ENCODE measurements at places on chromosomes 3 and 15.

DNA sequence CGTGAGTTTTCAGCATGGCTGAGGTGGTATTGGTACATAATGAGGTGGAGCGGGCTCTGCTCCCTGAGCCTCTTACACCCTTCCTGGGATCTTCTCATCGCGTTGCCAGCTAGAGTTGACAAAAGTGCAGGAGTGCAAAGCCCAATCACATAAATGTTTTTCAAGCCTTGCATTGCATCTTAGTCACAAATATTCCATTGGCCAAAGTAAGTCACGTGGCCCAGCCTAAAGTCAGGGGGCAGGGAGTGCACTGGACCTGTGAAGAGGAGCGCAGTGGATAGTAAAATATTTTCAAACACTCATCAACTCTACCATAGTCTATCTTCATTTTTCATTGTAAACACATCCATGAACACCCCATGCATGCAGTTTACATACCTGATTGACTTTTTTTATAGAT lies 329.8 kb upstream of the NR2E3 start:
- no peak for DNase-seq

- no peak for DNase-seq
These were observed 534.4 kb downstream of the EPHB1 start for GRCh38 chr3:135329479-135329878.

GRCh38 chr3:182357928-182358327 lies 435.4 kb upstream of the ATP11B start:
- DNase-seq = no peak

DNA sequence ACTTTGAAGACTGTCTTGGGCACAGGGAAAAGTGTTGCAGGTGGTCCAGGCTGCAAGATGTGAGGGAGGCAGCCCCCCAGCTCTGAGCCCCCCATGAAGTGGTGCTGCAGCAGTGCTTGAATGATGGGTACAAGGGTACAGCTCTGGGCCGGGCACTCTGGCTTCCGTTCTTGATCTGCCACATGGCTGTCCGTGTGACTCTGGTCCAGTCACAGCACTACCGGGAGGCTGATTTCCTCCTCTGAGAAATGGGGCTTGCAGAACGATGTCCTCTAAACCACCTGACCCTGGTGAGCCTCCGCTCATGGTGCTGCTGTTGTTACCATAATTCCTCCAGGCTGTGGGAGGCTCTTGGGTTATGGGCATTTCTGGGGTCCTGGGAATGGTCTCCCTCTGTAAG lies 75.1 kb downstream of the FBLN2 start:
- DNase-seq = no peak

GRCh38 chr3:105752791-105753415 lies 115.9 kb downstream of the CBLB start:
- DNase-seq = peak; percentile 29

DNA sequence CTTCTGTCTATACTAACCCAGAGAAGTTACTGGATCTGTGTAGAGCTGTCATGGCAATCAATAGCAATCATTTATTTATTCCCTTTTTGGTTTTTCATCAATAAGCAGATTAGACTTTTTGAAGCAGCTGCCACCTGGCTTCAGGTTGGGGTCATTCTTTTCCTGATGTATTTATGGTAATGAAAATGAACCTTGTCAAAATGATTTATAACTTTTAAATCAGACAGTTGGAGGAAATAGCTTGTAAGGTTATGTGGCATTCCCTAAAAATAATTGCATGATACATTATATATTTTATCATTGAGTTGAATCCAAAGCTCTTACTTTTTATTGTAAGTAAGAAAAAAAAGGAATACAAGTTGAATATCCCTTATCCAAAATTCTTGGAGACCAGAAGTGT lies 8.6 kb downstream of the TIPARP start:
- DNase-seq = no peak

DNA sequence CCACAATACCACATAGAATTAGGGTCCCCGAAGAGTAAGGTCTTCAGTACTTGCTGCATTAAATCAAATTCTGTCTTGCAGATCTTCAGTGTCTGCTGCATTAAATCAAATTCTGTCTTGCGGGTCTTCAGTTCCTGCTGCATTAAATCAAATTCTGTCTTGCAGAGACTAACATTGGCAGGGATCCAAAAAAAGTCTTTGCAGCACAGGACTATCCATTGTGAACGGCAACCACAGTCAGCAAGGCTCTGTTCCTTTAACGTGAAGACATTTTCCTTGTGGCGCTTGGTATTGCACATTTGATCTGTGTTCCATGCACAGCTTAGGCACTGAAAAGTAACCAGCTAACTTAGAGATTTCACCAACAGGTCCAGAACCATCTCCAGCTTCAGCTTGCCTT lies 46.8 kb upstream of the POMGNT2 start:
- DNase-seq = no peak

DNA sequence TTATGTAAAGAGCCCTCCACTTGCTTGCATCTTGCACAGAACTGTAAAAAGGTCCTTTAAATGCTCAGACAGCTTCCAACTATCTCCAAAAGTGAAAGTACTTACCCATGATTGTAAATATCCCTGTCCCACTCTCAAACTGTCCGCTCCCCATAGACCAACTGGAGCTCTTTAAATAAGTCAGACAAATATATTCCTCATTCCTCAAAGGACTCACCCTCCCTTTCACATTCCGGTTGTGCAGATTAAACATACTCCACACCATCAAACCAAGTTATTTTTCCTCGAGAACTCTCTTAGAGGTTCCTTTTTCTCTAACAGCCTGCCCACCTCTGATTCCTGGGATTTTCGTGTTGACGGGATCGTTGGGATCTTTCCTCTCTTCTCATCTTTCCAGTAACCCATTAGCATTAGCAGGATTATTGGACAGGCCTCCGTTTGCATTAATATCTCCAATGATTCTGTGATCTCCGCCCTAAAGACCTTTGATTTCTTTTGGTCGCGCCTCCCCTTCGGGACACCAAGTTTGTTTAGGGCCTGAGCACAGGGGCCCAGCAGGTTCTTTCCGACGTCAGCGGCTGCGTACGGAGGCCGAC lies 763 bp downstream of the GOLGB1 start:
- DNase-seq = no peak

DNA sequence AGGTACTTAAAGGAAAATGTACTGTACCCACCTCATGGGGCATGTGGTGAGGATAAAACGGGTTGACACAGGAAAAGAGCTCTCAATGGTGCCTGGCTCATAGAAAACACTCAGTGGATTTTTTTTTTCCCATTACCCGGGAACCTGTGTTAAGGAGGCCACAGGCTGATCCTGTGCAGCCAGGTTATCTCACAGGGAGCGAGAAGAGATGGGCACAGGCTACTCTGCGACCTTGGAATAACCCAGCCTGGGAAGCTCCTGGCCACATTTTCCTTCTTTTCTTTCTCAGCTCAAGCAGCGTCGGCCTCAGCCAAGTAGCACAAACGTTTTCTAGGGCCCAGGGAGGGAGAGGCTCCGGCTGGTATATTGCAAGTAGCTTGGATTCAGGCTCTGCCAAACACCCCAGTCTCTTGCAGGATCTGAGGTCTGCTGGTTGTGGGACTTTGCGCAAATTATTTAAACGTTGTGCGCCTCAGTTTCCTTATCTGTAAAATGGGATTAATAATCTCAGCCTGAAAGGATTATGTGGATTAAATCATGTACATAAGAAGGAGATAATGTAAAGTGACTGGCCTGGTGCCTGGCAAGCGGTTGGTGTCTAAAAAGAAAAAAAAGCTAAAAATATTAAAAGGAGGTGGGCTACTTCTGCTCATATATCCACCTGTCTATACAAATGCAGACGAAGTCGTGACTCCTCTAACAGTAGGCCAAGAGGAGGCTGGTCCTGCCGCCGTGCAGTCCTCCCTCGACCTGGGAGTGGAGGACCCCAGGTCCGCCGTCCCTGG lies 2.2 kb downstream of the FURIN start:
- DNase-seq = no peak

DNA sequence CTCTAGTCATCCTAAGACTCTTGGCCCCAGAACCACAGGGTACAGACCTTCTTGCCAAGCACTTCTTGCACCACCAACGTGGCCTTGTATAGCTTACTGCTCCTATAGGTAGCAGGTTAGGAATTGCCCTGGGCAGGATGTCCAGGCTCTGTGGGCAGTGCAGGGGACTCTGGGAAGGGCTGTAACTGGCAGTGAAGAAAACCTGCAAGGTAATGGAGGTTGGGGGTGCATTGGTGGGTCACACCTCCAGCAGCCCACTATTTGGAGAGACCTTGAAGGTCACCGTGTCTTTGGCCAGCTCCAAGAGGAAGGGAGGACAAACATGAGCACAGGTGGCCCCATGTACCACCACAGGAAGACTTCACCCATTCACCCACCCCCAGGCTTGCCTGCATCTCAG lies 21.3 kb upstream of the XYLB start:
- no peak for DNase-seq

DNA sequence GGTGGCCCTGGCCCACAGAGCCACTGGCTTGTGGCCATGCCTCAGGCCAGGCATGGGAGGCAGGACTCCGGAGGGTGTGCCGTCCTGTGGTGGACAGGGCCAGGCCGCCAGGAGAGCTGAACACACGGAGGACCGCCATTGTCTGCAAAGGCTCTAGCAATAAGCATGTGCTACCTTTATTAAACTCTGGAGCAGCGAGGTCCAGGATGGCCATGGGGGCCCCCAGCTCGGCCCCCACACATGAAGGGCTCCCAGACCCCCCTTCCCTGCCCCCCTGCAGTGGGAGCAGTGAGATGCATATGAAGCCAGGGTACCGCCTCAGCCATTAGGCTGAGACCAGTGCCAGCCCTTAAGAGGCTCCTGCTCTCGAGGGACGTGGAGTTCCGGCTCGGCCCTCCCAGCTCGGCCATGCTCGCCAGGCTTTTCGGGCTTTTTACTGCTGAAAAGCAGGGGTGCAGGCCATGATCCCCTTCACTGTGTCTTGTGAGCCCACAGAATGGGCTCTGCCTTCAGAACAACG lies 2.7 kb downstream of the AMIGO3 start:
- no peak for DNase-seq

- DNase-seq = no peak
These were observed 152.4 kb downstream of the LEKR1 start for GRCh38 chr3:156978481-156978961.

- no peak for DNase-seq
These were observed 394.1 kb downstream of the ZBBX start for GRCh38 chr3:166986000-166986399.

DNA sequence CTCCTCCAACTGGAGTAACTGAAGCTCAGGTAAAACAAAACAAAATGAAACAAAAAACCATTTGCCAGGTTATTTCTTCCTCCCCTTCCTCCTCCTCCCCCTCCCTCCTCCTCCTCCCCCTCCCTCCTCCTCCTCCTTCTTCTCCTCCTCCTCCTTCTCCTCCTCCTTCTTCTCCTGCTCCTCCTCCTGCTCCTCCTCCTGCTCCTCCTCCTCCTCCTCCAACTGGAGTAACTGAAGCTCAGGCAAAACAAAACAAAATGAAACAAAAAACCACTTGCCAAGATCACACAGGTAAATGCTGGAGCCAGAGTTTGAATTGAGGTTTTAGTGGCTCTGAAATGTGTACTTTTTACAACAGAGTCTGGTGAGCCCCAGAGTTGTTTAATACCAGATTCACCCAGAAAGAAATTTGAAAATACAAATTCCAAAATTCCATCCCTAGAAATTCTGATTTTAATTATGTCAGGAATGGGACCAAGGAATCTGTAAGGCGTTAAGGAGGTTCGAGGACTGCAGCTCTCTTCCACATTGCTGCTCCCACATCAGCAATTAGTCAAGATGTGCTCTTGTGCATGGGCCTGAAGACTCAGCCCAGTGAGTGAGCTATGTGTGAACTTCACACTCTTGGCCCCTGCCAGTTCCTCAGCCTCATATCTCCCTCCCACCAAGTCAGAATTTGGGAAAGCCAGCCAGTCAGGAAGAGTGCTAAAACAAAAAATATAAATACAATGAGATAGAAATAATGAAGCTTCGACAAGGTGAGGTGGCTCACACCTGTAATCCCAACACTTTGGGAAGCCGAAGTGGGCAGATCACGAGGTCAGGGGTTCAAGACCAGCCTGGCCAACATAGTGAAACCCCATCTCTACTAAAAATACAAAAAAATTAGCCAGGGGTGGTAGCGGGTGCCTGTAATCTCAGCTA lies 31.6 kb upstream of the ZNF770 start:
- DNase-seq = no peak

- no peak for DNase-seq
These were observed 59.6 kb downstream of the UBE2E2 start for GRCh38 chr3:23262766-23263165.

- DNase-seq = no peak
These were observed 385.8 kb downstream of the TBC1D5 start for GRCh38 chr3:17356585-17356984.

DNA sequence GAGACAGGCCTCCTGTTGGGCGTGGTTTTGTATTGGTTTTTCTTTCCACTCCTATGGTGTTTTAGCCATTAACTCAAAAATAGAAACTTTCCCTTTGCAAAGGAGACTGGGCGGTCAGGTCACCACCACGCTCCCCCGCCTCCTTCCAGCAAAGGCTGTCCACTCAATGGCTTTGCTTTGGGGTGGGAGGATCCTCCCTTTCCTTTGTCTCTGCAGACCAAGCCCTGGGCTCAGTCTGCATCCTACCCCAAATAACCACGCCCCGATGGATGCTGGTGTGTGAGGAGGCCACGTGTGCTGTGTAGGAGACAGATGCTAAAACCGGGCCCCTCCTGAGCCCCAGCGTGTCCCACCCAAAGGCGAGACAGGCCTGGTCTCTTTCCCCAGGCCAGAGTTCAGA lies 68.5 kb downstream of the GRIP2 start:
- no peak for DNase-seq

DNA sequence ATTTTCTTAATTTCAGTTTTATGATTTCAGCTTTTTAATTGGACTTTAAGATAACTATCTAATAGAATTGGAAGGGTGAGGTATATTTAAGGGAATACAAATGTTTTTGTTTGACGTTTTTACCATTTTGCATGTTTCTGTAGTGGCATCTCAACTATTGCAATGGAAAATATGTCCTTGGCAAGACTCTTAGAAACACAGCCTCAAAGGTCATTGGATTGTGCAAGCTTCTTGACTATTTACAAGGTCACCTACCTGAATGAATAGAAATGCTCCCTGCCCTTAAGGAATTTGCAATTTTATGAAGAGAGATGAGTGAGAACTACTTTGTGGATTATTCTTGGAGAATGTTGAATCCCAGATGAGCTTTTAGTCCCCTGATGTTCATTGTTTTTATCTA lies 43.1 kb downstream of the ITPR1 start:
- DNase-seq = no peak

GRCh38 chr3:65807225-65807624 lies 231.5 kb downstream of the MAGI1 start:
- DNase-seq = no peak

GRCh38 chr3:127970966-127971592 lies 56.0 kb downstream of the KBTBD12 start:
- no peak for DNase-seq

- no peak for DNase-seq
These were observed 83.1 kb upstream of the LINGO1 start for GRCh38 chr15:77715860-77716259.

DNA sequence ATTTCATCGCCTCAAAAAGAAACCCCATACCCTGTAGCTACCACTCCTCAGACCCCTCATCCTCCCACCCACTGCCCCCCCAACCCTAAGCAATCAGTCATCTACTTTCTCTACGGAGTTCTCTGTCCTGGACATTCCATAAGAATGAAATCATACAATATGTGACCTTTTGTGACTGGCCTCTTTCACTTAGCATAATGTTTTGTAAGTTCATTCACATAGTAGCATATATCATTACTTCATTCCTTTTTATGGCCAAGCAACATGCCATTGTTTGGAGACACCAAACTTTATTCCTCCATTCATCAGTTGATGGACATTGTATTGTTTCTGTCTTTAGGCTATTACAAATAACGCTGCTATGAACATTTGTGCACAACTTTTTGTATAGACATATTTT lies 64.2 kb downstream of the TNIK start:
- no peak for DNase-seq

- DNase-seq = no peak
These were observed 197.6 kb upstream of the POU1F1 start for GRCh38 chr3:87473944-87474343.
